Stimulated activated CD4-positive, alpha-beta T cell treated with anti-CD3 and anti-CD28 coated beads, TNF-alpha, amount 100 ng/mL, for 24 hours (primary cell): ENCODE measurements at places on chromosomes 11 and 22.
A peak's percentile ranks its signal among the peaks of the same experiment; 100 is the strongest.

- no peak for DNase-seq
Observed at GRCh38 chr22:21094911-21095772, 49.4 kb downstream of the LRRC74B start.

DNA sequence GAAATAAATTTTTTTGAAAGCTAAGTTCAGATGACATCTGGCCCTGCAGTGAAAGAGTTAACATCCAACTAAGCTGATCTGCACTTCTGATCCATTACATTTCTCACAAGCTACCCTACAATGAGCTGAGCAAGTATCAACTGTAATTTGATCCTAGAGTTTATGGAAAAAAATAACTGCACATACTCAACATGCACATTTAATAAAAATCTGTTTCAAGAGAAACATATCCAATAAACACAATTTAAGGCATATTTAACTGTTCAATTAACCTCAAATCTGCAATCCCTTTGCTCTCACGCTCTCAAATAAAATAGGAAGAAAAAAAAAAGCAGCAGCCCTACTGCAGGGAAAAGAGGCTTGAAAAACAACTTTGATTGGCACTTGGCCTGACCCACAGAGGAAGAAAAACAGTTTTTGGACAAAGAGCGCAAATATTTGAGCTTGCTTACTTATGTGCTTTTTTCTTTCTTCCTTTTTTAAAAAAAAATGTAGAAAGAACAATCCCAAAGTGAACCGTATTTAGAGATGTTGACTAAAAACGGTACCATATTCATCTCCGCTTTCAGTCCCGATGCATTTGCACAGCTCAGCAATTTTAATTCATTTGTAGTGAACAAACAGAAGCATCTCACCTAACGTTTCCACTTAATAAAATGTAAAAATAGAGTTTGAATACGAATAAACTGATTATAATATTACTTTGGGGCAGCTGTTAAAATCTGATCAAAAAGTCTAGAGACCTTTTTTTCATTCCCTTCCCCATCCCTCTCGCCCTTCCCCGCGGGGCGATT, 1.6 kb downstream of the SESN3 start:
- no peak for DNase-seq

- no peak for DNase-seq
Observed at GRCh38 chr22:38187413-38188212, 6.0 kb upstream of the PLA2G6 start.

GRCh38 chr11:42271306-42271705, 811.9 kb upstream of the LRRC4C start:
- no peak for DNase-seq

- peak; percentile 21 for DNase-seq
Observed at GRCh38 chr11:122981388-122982264, at the start of gene BSX. BSX (minus strand) TSS chr11:122981834; CDS start chr11:122981671, 163 bp downstream.

DNA sequence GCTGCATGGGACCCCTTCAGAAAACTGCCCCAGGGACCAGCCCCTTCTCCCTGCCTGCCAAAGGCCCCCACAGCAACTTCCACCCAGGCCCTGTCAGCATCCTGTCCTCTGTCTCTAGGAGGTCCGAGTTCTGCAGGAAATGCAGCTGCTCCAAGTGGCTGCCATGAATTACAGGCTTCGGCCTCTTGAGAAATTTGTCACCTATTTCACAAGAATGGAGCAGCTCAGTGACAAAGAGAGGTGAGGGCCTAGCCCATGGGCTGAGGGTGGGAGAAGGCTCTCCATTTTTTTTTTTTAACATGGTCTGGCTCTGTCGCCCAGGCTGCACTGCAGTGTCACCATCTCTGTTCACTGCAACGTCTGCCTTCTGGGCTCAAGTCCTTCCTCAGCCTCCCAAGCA, 7.3 kb downstream of the RGL4 start:
- no peak for DNase-seq
